ENCODE measurements at places on chromosomes 6 and 20.

GRCh38 chr20:6502219-6502618, 265.3 kb upstream of the BMP2 start:
- DNase-seq, result no peak

GRCh38 chr6:29737707-29738630, 14.7 kb downstream of the HLA-F start:
- DNase-seq, result peak; percentile 39

- DNase-seq, result no peak
Observed at GRCh38 chr6:167450626-167451025, 125.7 kb downstream of the TTLL2 start.

GRCh38 chr6:131900231-131900630, 50.9 kb downstream of the CCN2 start:
- DNase-seq, result no peak

DNA sequence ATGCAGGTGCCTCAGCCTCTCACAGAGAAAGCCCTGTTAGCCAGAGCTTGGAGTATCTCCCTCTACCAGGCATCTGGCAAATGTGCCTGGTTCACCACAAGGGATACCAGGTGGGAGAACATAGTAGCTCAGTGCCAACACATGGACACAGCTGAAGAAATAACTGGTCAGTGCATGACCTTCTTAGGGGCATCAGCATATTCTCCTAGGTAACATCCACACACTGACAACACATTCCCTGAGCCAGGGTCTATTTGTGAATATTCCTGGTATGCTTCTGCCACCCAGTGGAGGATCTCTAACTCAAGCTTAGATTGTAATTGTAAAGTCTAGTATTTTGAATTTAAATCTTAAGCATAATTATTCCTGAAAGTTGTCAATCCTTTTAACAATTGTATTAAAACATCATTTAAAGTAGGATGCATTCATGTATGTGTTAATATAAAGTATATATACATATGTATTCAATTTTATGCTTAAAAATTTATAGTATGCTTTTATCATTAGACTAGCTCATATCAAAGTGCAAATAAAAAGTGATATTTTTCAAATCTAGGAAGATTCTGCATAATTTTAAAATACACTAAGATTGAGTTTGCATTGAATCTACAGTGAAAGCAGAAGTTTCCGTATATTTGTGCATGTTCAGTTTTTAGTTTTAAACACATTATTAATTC, 45.3 kb upstream of the COL21A1 start:
- DNase-seq, result no peak

DNA sequence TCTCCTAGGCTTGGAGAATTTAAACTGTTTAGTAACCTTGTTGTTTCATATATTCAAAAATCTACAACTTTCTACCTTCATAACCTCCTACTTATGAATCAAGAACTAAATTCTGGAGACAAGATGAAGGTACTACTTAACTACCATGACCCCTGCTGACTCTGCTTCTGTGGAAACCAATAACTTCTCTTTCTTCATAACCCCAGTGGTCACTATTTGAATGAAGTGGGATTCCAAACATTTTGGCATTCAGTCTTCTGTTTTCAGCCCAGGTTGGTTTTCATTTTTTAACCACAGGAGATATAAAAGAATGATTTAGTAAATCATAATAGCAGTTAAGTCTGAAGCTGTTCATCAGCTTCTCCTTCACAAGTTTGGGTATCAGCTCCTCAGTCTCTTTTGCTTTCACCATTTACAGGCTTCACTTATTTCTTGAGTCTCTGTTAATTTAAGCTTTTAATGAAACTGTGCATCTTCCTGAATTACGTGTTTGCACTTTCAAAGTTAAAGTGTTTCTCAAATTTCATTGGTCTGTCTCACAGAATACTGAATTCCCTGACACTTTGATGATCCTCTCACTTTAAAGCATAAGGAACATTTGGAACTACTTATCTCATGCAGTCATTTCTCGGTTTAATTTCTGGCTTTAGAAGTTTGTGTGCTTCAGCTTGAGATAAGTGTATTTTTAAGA, 9.5 kb downstream of the SENP6 start:
- DNase-seq, result no peak

DNA sequence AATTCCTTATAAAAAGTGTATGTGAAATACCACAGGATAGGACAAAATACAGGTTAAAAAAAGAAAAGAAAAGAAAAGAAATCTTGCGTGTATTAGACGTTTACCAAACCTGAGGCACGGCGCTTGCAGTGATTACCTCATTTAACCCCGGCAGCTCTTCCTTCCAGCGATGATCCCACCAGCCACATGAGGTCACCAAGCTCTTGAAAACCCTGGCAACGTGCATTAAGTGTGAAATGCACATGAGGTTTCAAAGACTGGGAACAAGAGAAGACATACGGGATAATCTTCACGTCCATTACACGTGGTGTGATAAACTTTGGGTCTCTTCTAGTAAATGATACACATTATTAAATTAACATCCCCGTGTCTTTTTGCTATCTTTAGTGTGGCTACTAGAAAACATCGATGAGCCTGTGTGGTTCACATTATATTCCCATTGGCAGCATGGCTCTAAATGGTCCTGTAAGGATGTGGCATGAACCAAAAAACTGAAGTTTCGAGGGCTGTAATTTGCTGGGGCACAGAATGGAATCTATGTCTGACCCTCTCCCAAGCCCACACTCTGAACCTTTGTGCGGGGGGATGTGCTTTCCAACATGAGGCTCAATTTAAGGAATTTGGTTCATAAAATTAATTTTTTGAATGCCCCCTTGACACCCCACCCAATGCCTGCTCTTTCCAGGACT, 59.2 kb upstream of the THBS2 start:
- no peak for DNase-seq

- DNase-seq, result no peak
Observed at GRCh38 chr6:10141746-10142443, 273.0 kb downstream of the TFAP2A start.

DNA sequence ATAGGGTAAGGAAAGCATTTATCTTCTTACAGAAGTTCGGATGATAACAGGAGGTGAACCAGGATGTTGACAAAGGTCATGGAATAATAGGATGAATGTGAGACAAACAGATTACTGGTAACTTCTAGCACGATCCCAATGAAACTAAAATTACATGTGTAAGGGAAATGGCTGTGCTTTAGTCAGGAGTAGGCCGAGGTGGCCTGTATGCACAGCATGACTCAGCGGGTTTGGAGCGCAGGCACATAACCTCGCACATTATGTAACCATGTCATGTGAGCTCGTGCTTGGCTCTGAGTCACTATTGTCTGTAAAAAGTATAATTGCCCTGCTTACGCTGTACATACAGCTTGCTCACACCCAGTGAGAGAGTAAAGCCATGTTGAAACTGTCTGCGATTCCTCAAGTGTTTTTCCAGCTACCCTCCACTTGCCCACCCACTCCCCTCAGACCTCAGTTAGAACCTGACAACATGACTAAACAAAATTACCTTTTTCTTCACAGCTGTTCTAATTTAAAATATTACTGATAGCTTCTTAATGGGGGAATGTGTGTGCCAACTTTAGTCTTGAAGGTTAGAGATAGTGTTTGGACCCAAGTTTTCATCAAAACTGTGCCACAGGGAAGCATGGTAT, 8.2 kb downstream of the CYB5R4 start:
- DNase-seq, result no peak
